CD4-positive, alpha-beta memory T cell (primary cell): ENCODE measurements at places on chromosomes 3 and 15. TPM values are rescaled to one million over a fixed set of nuclear protein-coding genes. Genes with fewer than 3 reads are reported as not detected.

The MYO5C gene
- 0.29 TPM for total RNA-seq

The MME gene
- total RNA-seq = not detected

The IQCF5 gene
- not detected for total RNA-seq

The TM6SF1 gene
- 0.50 TPM for total RNA-seq

The BFSP2 gene
- total RNA-seq = not detected

The SLC35G2 gene
- 0.17 TPM for total RNA-seq
